SK-N-SH treated with all-trans-retinoic acid at 6 μM for 48 hours (cell line): ENCODE measurements at places on chromosomes 3 and 15.

GRCh38 chr15:27902680-27903385, 196.3 kb downstream of the OCA2 start:
- no peak for ATAC-seq

DNA sequence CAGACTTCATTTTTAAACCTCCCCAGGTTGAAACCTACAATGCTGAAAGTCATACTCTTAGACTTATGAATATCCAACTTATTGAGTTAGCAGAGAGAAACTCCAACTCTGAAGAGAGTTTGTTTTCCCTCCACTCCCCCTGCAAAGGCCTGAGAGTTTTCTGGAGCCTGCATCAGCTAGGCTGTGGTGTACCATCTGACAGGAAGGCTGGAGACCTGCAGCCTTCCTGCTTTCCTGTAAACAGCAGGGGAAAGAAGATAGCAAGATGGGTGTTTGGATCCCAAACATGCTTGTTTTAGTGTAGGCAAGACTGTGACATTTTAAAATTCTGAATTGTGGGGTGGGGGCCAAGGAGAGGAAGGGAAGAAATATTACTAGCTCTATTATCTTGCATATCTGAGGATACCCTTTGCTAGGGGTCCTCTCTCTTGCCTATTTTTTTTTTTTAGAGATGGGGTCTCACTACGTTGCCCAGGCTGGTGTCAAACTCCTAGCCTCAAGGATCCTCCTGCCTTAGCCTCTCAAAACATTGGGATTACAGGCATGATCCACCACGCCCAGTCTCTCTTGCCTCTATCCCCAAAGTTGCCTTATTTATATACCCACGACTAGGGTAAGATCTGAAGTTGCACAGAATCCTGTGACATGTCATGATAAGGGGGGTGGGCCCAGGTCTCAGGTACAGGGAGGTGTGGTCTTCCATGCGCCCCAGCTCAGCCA, 51.0 kb upstream of the USP3 start:
- ATAC-seq: no peak

GRCh38 chr3:127796831-127797150, 25.5 kb downstream of the MGLL start:
- ATAC-seq: no peak

- ATAC-seq: no peak
Measured at GRCh38 chr3:180825964-180826363, 86.5 kb upstream of the FXR1 start.

GRCh38 chr3:129610276-129610675, 3.8 kb upstream of the PLXND1 start:
- no peak for ATAC-seq

GRCh38 chr3:16216373-16216935, 42.0 kb downstream of the GALNT15 start:
- no peak; the same call in 2 of the 3 replicates for ATAC-seq

DNA sequence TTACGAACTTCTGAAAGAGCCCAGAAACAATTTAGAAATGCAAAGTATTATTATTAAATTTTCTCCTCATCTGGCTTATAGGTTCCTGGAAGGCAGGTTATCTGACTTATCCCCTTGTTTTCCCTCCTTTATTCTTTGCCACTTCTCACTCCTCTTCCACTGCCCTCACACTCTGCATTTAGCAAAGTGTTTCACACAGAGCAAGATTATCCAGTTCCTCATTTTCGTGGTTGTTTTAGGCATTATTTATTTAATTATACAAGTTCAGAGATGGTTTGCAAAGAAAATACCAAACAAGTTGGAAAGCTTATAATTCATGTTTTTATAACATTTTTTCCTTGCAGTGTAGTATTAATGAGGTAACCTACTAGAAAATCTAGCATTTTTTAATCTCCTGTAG, 544.9 kb downstream of the NSUN3 start:
- ATAC-seq: no peak

GRCh38 chr3:56988458-56989168, 71.9 kb upstream of the SPATA12 start:
- ATAC-seq: peak; percentile 89

GRCh38 chr3:45524565-45524964, 70.0 kb upstream of the LIMD1 start:
- ATAC-seq: no peak

- ATAC-seq: no peak
Measured at GRCh38 chr15:63764124-63764803, 69.5 kb downstream of the HERC1 start.

DNA sequence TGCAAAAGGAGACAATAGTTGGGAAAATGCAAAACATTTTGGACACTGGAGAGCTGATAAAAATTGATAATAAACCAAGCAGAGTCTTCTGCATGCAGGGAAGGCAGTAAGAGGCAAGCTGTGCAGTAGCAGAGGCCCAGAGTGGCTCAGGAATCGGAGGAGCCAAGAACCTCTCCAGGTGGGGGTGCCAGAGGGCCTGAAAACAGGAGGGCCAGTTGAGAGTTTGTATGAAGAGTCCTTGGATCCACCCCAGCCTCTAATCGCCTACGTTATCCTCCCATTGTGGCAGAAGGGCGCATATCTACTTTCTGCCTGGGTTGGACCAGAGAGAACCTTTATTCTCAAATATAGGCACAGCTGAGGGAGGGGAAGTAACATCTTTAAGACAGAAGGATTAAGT, 48.9 kb upstream of the RBP1 start:
- ATAC-seq: no peak

DNA sequence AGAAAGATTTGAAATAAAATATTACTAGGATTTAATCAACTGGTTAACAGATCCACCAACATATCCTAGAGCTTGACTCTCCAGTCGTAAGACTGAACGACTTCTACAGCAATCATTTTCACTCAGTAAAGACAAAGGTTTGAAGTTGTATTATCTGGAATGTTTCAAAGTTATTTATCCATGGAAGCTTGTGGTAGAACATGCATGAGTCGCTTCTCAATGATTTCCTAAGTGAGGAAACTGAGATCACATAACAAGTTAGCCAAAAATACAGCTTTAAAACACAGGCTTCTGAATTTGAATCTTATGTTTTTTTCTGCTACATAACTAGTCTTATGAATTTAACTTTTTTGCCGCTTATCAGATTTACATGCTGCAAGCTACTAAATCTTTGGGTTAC, 241.8 kb downstream of the FOXP1 start:
- peak; percentile 81 for ATAC-seq

- ATAC-seq: no peak
Measured at GRCh38 chr15:84669726-84670125, 11.7 kb upstream of the NMB start.

GRCh38 chr15:31328428-31328968, 1.9 kb downstream of the KLF13 start:
- peak; percentile 2; the same call in 1 of the 3 replicates for ATAC-seq

DNA sequence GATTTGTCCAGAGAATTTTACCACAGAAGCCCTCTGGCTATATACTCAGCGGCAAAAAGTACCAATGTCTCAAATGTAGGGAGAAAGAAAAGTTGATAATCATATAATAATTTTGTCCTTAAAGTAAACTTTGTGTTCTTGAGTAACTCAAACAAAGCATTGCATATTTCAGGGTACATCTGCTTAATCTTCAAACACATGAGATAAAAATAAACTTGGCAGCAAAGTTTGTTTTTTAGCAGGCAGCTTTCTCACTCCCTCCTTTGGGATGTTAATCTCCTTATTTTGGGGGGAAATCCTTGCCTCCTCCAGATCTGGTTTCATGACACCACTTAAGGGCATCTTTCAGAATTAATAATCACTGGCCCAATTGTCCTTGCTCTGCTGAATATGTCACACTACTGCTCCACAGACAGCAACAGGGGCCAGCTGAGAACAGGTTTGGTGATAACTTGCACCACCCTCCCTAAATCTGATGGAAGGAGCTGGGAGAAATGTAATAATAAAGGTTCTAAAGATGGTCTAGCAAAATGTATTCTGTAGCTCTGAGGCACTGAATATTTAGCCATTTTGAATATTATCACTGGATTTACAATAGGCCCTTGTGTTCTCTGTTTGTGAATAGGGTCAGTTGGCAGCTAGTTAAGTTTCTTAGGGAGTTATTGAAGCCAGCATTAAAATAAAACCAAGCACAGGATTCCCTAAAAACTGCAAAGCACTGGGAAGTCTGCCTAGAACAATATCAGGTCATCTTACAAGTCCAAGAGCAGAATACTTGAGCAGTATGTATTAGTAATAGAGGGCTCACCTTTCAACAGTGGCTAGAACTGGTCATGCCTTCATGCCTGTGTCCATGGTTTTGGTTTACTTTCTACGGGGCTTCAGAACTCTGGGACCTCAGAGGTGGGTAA, 79.2 kb downstream of the EFL1 start:
- ATAC-seq: peak; percentile 98

- ATAC-seq: no peak
Measured at GRCh38 chr3:172580680-172581401, 57.6 kb upstream of the TNFSF10 start.

DNA sequence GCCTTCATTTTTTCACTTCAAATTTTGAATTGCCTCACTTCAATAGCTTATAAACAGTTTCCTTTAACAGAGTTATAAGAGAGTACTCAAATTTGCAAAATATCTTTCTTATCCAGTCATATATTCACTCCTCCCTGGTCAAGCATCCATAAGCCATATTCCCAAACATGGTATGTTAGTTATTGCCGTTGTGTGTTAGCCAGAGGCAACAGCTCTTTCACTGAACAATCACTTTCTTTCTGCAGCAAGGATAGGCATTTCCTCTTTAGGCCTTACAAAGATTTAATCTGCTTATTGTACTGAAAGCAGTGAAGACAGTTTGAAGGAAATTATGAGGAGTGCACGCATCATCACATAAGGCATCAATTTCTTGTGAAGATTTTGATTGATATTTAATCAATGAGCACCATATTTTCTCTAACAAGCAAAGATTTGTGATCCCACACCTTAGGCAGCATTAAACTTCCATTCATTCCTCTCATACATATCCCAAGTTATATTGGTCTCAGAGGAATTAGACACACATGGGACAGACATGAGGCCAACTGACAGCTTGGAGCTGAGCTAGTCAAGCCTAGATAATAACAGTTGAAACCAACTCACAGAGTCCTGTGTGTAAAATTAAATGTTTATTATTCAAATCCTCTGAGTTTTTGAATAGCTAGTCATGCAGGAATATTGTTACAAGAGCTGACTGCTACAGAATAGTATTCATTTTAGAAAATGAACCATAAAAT, 80.0 kb upstream of the EPHA6 start:
- ATAC-seq: no peak

GRCh38 chr3:39205131-39205530, 12.7 kb upstream of the XIRP1 start:
- ATAC-seq: no peak

GRCh38 chr3:123054931-123055330, 11.9 kb upstream of the PDIA5 start:
- no peak for ATAC-seq

DNA sequence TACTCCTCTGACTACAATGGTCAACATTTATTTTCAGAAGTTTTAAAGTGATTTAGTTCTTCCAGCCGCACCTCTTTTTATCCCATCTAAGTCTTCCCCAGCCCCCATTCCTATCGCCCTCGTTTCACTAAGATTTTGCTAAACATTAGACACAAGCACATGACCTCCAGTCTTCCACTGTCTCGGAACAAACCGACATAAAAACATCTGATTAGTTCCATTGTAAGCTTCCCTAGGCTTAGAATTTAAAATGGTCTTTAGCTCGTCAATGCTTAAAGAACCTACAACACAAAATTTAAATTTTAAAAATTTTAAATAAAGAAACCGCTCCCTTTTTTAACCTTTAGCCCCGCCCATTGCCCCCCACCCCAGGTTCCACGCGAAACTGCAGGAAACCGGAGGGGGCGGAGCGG, 284 bp upstream of the TSC22D2 start:
- no peak; the same call in 2 of the 3 replicates for ATAC-seq

- no peak for ATAC-seq
Measured at GRCh38 chr3:185988080-185988815, 50.4 kb upstream of the TRA2B start.

- ATAC-seq: peak; percentile 93
Measured at GRCh38 chr15:71226536-71227455, 111.5 kb downstream of the THSD4 start.

DNA sequence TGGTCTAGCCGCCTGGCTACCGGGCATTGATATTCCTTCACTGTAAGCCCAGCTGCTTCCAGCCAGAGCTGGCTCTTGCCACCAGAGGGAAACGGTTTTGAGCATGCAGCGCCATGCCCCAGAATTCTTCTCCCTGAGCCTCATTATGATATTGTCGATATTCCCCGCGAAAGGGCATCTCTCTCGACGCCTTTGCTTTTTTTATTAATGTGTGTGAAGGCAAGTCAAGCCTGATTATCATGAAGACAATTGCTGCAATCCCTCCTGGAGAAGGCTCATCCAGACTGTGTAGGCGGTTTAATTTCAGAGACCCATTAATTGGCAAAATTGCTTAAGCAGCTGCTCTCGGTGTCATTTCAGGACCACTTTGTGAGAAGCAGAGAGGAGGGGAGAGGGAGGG, 321.2 kb upstream of the TLE3 start:
- ATAC-seq: no peak

DNA sequence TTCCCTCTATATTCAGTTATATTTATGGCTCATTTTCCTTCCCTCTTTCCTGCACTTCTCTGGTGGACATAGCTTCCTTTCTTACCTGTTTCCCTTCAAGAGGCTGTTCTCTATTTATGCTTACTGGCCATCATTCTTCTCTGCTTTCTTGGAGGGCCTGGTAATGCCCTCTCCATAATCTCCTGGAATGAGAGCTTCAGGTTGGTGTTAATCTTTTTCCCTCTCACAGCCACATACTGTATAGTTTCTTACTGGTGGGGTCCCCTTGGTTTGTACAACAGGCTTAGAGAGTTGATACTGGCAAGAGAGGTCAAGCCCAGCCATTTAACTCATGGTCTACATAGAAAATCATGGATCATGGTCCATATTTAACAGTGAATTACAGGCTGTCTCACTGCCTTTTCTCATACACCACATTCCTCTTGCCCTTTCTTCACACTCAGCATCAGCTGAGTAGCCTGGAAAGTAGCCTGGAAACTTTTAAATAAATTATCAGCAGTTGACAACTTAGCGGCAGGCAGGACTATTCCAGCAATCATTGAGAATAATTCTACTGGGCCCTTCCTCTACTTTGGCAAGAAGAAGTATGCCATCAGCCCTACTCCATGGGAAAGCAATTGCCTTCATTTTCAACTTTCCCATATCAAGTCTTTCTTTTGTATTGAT, 38.0 kb upstream of the DPH6 start:
- ATAC-seq: no peak

DNA sequence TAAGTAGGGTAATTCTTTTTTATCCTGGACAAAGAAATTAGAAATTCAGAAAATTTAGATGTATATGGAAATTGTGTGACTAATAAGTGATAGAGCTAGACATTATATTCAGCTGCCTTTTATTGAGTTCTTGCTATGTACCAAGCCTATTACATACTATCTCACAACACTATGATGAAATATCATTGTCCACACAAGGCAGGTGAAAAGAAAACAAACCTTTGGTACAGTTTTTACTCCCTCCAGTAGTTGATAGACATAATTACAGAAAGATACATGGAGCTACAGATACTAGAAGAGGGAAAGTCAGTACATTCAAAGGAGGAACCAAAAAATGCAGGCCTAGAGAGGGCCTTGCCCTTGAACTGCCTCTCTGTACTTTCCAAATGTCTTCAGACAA, 4.8 kb downstream of the IQCH start:
- ATAC-seq: no peak
